ENCODE measurements at places on chromosomes 2 and 18.
A peak's percentile ranks its signal among the peaks of the same experiment; 100 is the strongest.

- DNase-seq: peak; percentile 40
These were observed 246.8 kb downstream of the CDH20 start for GRCh38 chr18:61580046-61580445.

- DNase-seq: peak; percentile 61
These were observed 36.1 kb downstream of the LIMS1 start for GRCh38 chr2:108570416-108570815.

DNA sequence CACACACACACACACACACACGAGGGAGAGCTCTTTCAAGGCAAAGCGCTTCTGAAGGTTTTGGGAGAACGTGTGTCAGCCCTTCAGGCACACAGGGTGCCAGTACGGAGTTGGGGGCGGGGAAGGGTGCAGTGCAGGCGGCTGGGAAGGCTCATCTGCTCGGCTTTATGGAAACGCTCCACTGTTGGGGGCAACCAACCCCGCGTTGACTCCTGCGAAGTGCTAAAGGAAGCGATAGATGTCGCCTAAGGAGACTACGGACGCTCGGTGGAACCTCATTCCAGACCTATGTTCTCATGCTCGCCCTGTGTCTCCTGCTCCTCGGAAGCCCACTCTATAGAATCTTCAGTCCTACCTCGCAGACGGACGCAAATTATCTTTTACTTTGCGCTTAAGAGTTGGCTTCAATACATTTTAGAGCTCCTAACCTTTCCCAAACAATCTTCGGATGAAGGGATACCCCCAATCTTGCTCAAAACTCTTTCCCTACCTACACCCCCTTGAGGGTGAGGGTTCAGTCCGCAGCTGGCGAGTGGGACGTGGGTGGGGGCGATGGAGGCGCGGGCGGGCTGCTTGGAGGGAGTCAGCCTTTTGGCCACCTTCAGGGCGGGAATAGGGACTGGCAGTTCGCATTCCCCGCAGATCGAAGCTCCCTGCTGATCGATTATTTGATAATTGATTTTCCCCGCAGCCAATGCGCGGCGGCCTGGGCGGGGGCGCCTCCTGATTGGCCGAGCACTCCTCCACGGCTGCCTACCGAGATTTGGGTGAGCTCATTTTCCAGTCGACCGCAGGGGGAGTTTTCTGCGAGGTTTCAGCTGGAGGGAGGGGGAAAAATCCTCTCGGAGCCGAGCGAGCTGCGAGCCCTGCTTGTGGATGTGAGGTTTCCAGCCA, 1.9 kb upstream of the MEIS1 start:
- DNase-seq: peak; percentile 98

DNA sequence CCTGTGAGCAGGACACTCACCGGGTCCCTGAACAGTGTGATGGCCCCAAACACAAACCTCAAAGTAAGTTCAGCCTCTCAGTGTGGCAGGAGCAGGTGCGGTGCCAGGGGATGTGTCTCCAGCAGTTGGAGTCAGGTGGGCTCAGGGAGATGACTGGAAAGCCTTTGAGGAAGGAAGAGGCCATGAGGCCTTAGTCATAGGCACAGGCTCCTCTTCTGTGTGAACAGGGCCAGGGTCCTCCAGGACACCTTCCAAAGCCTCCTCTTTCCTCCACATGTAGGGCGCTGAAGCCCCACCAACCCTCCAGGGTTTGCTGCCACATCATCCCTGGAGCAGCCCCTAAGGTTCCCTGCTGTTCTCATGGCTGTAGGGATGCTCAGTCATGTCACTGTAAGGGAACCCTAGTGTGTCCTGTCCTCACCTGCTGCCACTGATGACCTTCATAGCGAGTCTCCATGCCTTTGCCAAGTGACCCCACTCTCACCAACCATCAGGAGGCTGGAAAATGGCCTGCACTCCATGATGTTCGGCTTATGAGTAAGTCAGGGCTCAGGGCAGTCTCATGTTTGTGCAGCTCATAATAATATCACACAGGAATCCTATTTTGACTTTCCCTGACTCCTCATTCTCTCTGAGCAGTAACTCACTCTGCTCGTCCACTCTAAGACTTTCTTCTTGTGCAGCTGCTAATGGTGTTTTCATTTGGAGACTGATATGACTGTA, 1152.9 kb downstream of the RPIA start:
- DNase-seq: no peak

- peak; percentile 78 for DNase-seq
These were observed 80.4 kb downstream of the SH3RF3 start for GRCh38 chr2:109209412-109209811.

DNA sequence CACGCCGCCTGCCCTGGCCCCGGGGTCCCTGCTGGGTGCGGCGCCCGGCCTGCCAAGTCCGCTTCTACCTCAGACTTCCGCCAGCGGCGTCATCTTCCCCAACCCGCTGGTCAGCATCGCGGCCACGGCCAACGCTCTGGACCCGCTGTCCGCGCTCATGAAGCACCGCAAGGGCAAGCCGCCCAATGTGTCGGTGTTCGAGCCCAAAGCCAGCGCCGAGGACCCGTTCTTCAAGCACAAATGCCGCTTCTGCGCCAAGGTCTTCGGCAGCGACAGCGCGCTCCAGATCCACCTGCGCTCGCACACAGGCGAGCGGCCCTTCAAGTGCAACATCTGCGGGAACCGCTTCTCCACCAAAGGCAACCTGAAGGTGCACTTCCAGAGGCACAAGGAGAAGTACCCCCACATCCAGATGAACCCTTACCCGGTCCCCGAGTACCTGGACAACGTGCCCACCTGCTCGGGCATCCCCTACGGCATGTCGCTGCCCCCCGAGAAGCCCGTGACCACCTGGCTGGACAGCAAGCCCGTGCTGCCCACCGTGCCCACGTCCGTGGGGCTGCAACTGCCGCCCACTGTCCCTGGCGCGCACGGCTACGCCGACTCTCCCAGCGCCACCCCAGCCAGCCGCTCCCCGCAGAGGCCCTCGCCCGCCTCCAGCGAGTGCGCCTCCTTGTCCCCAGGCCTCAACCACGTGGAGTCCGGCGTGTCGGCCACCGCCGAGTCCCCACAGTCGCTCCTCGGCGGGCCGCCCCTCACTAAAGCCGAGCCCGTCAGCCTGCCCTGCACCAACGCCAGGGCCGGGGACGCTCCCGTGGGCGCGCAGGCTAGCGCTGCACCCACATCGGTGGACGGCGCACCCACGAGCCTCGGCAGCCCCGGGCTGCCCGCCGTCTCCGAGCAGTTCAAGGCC, 13.7 kb downstream of the SALL3 start:
- no peak for DNase-seq

- no peak for DNase-seq
These were observed 201.2 kb downstream of the SLC4A10 start for GRCh38 chr2:161825429-161825828.

DNA sequence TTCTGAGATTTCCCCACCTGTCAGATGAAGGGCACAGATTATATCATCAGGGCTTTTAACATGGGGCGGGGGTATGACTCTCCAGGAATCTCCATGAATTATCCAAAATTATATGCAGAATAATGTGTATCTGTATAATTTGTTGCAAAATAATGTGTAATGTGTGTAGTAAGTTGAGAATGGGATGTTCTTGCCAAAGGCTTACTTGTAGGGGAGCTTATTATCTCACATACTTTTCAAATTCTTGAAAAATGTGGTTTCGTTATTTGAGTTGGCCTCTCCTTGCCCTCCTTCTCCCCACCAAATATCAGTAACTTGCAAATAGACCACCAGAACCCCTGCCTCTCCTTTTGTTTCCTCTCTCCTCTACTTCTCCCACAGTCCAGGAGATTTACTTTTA, 35.6 kb downstream of the UBR3 start:
- DNase-seq: no peak

GRCh38 chr18:6488956-6489355, 74.2 kb upstream of the L3MBTL4 start:
- peak; percentile 44 for DNase-seq

- no peak for DNase-seq
These were observed 107.6 kb upstream of the OTOS start for GRCh38 chr2:240247868-240248720.

DNA sequence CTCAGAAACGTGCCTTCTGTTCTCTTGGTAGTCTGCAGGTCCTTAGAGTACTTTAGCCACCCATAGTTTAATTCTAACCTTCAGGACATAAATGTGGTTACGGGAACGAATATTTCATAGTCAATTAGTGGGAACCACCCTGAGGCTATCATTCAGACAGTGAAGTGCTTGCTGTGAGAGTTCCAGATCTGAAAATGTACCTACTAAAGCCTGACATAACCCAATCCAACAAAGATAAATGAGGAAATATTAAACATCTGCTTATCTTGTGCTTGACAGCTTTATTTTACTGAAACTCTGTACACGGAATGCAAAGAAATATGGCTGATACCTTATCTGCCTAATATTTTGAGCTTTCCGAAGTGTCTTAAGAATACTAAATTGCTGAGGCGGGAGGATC, 43.0 kb downstream of the RAB27B start:
- DNase-seq: no peak

Data from fibroblast of skin of right biceps (primary cell).